ENCODE measurements at places on chromosomes 3 and 15.
A peak's percentile ranks its signal among the peaks of the same experiment; 100 is the strongest.

- no peak for DNase-seq
Measured at GRCh38 chr15:53831907-53832770, 72.7 kb upstream of the WDR72 start.

- no peak for DNase-seq
Measured at GRCh38 chr15:80264031-80264430, 12.0 kb upstream of the CTXND1 start.

- DNase-seq, result no peak
Measured at GRCh38 chr3:50028346-50028745, 60.4 kb upstream of the RBM5 start.

DNA sequence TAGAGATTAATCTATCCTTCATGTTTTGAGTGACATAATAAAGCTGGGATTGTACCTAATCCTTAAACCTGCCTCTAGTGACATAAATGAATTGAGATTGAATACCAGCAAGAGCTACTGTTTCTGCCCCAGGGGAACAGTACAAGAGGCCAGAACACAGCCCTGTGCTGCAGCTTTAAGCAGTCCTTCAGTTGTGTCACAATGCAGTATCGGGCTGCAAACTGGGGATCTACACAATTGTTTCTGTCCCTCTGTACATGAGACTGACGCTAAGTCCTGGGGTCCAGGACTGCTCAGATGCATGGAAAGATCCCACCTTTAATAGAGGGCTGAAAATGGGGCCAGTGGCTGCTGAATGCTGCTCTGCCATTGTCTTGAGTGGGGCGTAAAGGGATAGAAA is 87.5 kb downstream of the MINAR1 start:
- DNase-seq, result no peak

DNA sequence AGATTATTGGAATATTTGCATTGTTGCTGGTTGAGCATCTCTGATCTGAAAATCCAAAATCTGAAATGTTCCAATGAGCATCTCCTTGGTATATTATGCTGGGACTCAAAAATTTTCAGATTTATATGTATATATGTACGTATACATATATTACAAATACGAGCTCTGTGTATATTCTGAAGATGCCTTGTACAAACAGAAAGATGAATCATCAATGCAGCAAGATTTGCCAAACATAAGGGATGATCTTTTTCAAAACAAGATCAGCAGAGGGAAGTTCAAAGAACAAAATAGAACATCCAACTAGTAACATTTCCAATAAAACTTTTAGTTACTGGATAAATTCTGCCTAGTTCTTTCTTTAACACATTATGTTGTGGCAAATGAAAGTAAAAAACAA is 42.5 kb downstream of the HERC1 start:
- no peak for DNase-seq

- DNase-seq, result no peak
Measured at GRCh38 chr15:38788918-38789317, 224.3 kb upstream of the RASGRP1 start.

DNA sequence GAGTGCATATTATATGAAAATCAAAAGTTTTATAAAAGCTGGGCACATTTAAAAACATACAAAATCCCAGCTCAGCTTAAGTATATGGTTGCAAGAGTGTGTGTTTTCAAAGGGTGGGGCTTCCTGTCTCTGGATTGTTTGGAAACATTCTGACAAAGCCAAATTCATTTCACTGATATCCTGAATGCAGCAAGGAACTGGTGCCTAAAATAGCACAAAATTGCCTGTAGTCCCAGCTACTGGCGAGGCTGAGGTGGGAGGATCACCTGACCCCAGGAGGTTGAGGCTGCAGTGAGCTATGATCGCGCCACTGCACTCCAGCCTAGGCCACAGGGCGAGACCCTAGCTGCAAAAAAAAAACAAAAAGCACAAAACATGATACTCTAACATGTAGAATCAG is 13.0 kb upstream of the TJP1 start:
- DNase-seq, result no peak

GRCh38 chr15:65952391-65953053 is 83.2 kb downstream of the RAB11A start:
- DNase-seq, result peak; percentile 20

DNA sequence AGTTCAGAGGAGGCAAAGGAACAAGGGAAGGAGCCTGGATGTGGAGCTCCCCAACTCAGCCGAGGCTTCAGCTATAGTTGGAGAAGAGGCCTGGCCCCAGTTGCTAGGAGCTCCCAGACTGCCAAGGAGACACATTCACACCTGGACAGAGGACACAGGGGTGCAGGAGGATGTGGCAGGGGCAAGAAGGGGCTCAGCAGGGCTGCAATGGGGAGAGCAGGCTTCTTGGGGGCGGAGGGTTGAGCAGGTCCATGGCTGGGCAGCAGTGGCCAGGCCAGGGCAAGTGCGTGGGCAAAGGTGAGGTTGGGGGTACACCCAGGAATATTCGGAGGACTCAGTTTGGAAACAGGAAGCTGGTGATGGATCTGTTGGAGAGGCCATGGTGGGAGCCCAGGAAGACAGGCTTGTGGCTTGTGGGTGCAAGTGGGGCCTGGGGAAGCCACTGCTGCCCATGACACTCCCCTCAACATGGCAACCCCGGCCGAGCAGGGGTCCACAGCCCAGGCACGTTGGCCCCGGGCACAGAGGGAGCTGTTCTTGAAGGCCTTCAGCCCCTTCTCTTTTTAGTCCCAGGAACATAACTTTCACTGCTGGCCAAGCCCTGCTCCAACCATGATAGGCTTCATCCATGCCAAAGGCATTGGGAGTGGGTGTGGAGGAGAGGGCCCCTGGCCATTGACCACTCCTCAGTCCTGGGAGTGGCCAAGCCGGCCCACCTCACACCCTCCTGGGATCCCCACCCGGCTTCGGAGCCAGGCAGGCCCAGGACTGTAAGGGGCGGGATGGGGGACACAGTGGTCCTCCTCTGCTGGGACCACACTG is 33.3 kb downstream of the TSPAN3 start:
- no peak for DNase-seq

DNA sequence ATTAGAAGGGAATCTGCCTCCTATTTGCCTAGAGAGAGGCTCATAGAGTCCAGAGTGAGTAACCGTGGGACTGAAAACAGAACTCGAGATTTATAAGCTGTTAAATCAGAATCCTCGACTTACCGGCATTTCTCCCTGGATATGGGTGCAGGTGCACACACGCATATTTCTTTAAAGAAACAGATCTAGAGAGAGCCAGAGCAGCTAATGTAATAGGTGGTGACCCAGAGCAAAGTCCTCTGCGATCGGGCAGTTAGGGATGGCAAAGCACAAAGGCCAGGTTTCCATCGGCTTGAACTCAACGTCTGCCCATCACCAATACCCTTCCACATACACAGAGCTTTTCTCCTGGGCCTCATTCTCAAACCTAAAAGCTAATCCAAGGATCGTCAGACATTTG is 13.8 kb downstream of the RNF168 start:
- no peak for DNase-seq

GRCh38 chr15:34154725-34155204 is 52.9 kb downstream of the PGBD4 start:
- no peak for DNase-seq

DNA sequence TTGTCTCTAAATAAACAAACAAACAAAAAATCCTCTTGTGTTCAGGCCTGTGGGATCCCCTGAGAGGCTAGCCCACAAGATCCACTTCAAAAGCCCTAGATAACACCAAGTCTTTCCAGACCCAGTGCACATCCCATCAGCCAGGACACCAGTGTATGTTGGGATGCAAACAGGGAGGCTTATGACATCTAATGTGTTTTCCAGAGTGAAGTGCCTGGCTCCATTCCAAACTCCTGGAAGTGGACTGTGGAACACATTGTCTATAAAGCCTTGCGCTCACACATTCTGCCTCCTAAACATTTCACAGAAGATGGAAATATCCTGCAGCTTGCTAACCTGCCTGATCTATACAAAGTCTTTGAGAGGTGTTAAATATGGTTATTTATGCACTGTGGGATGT is 57.0 kb downstream of the MLH1 start:
- no peak for DNase-seq

DNA sequence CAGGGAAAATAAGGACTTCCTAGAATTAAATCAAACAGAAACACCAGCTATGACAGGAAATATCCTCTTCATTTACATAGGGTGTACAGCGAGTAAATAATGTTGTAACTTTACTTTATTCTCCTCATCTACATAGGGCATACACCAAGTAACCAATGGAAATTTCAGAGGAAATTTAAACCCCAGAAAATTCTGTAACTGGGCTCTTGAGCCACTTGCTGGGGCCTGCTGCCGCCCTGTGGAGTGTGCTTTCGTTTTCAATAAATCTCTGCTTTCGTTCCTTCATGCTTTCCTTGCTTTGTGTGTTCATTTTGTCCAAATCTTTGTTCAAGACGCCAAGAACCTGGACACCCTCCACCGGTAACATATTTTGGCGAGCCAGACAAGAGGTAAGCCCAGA is 990.4 kb upstream of the CADM2 start:
- DNase-seq, result no peak

DNA sequence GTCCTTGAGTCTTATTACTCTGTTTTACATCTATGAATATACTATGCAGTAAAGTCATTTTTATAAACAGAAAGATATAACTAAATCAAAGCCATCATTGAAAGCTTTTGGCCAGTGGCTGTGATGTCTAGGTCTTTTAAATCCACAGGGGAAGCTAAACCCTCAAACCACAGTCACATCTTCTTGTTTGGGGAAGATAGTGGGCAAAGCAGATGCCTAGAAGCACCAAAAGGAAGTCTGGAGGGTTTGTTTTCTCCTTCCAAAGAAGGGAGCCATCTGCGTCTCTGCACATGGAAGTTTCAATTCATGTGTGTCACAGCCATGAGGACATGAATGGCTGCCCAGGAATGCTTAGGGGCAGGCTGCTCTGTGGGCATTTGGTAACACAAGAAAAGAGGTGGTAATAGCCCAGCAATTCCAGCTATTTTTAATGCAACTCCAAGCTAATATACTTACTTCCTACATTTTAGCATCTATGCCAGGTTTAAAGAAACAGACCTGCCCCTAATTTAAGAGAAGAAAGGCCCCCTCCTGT is 322.2 kb downstream of the SLC9A9 start:
- DNase-seq, result no peak

DNA sequence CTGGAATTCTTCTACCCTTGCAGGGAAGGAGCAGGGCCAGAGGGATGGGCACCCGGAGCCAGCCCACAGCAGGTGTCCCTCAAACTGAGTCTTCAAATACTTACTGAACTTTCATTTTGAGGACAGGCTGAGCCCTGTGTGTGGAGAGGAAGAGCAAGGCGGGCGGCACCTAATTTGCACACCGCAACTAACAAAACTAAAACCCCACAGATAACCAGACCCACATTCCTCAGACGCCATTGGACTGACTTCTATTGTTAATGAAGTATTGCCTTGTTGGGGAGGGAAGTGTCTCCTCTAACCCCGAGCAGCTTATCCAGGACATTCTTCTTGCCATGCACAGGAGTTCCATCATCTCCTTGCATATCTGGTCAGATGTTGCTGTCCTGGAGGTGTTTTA is 105.2 kb upstream of the NR2E3 start:
- no peak for DNase-seq

DNA sequence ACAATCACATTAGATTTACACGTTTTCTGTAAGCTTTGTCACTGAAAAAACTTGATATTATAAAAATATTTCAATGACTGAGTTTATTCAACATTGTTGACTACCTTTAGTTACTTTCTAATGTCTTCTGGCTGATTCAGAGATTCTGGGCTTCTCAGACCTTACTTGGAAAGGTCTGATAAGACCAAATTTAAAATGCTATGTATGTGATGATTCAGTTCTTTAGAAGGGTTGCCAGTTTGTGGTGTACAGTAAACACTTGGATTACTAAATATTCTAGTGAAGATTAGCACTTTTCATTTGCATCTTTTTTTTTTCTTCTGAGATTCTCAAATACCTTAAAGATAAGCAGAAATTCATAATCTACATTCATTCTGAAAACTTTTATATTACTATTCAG is 49.8 kb downstream of the SGO1 start:
- DNase-seq, result no peak

GRCh38 chr3:187521546-187521945 is 148.6 kb downstream of the SST start:
- no peak for DNase-seq

DNA sequence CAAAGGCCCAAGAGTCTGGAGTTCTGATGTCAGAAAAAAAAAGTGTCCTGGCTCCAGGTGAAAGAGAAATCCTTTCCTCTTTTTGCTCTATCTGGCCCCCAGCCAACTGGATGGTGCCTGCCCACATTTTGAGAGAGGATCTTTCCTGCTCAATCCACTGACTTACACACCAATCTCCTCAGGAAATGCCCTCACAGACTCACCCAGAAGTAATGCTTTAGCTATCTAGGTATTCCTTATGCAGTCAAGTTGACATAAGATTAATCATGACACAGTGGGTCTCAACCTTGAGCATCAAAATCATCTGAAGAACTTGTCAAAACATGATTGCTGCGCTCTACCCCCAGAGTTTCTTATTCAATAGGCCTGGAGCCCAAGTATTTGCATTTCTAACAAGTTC is 31.2 kb downstream of the STRIT1 start:
- no peak for DNase-seq

DNA sequence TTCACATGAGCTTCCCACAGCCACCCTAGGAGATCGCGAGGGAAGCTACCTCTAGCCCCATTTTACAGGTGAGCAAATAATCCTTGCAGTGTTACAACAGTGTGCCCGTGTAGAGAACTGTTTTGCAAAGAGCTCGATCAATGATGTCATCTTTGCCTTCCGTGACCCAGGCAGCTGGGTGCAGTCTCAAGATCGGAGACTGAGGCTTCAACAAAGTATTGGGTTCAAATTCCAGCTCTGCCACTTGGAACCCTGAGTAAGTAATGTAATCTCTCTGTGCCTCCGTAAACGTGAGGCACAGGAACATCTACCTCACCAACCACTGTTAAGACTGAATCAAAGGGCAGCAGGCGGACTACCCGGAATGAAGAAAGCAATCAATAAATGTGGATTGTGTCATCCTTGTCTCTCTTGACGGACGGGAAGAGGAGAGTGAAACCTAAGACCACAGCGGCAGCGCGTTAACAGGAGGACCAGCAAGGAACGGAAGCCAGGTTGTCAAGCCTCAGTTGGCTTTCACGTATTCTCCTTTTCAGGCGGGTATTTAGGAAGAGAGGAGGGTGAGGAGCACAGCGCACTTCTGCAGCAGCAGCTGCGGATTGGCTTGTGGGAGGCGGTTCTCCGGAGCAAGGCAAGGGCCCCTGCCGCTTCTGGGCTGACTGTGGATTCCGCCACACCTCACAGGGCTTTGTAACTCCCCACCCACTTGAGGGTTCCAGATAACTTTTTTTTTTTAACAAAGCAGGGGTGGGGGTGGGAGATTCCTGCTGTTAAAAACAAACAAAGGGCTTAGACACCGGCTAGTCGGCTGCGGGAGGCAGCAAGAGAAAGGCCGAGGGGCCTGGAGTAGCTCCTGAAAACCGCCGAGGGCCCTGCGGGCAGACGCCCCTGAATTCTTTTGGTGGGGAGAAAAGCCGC is 1.5 kb upstream of the SMAD3 start:
- no peak for DNase-seq

DNA sequence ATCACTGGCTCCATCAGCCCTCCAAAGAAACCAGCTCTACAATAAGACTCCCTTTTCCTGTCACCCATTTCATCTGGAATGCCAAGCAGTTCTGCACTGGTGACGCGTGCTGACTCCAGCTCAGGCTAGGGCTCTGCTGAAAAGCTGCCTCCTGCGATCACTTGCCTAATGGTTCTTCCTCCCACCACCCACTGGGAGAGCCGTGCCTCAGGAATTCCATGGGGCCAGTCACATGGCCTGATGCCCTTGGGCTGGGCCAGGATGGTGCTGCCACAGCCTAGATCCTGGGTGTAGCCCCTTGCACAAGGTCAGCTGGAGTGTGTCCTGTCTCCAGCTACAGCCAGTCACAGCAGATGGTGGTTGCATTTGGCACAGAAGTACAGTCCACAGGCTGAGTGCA is 98.9 kb downstream of the DNAJB8 start:
- no peak for DNase-seq

GRCh38 chr15:33032053-33032452 is 162.5 kb downstream of the FMN1 start:
- DNase-seq, result no peak

Data from smooth muscle cell of the brain vasculature (primary cell).